Myocyte (in vitro differentiated cells): ENCODE measurements at places on chromosomes 16 and 17.

DNA sequence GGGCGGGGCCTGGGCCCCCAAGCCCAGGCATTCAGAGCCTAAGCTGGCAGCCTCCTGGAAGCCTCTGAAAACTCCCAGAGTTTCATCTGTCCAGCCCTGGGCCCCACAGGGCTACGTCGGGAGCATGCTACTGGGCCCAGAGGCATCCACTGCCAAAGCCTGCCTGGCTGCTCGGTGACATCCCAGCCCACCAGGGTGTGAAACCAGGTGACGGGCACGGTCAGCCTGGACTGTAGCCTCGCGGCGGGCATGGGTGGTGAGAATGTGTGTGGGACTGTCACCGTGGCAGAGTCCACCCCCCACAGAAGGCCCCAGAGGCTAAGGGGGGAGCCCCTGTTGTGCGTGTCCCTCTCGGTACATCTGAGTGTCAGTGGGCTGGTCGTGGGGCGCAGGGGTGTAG, 25.6 kb upstream of the AATK start:
- DNase-seq: no peak

GRCh38 chr17:17103160-17103559, 60.9 kb downstream of the MPRIP start:
- no peak for DNase-seq

GRCh38 chr17:40361925-40362695, 2.4 kb downstream of the GJD3 start:
- no peak for DNase-seq

- no peak for DNase-seq
Measured at GRCh38 chr16:705431-706188, at the start of gene FBXL16. TSS of gene FBXL16 (minus strand) at chr16:705801. CDS start at chr16:697405, 8,396 bp downstream.

DNA sequence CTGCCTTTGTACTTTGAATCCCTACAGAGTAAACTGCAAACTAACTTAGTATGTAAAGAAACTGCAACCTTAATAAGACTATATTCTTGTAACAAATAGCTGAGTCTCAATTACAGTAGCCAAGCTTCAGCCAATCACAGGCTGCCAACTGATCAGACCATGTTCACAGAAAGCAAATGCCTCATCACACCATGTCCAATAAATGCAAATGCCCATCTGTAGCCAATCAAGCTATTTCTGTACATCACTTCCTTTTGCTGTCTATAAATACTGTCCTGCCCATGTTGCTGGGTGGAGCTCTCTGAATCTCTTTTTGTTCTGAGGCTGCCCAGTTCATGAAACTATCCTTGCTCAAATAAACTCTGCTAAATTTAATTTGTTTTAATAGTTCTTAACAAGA, 531.7 kb upstream of the TOM1L1 start:
- no peak for DNase-seq
